ENCODE measurements at places on chromosomes 1 and 21. TPM values are rescaled to one million over a fixed set of nuclear protein-coding genes. Genes with fewer than 3 reads are reported as not detected.

- no peaks in the 10 kb centered on the region for H3K36me3 ChIP-seq
- H3K4me3 ChIP-seq, result no peak overlapping the region
- no peak overlapping the region for H3K27ac ChIP-seq
- peaks cover 7% of the 10 kb centered on the region for H3K27me3 ChIP-seq
Measured at GRCh38 chr1:56830052-56830451, 10.8 kb upstream of the FYB2 start.

- no peaks in the 10 kb centered on the region for H3K4me1 ChIP-seq
- DNase-seq, result no peak
- no peaks in the 10 kb centered on the region for H3K27me3 ChIP-seq
- no peak overlapping the region for H3K4me3 ChIP-seq
- no peaks in the 10 kb centered on the region for H3K36me3 ChIP-seq
- no peak overlapping the region for H3K27ac ChIP-seq
Measured at GRCh38 chr1:175887981-175888428, 144.6 kb upstream of the TNR start.

GRCh38 chr1:29352719-29353420, 116.5 kb downstream of the PTPRU start:
- H3K36me3 ChIP-seq, result no peaks in the 10 kb centered on the region
- no peak overlapping the region for H3K4me3 ChIP-seq
- H3K4me1 ChIP-seq, result no peaks in the 10 kb centered on the region
- no peak for DNase-seq

DNA sequence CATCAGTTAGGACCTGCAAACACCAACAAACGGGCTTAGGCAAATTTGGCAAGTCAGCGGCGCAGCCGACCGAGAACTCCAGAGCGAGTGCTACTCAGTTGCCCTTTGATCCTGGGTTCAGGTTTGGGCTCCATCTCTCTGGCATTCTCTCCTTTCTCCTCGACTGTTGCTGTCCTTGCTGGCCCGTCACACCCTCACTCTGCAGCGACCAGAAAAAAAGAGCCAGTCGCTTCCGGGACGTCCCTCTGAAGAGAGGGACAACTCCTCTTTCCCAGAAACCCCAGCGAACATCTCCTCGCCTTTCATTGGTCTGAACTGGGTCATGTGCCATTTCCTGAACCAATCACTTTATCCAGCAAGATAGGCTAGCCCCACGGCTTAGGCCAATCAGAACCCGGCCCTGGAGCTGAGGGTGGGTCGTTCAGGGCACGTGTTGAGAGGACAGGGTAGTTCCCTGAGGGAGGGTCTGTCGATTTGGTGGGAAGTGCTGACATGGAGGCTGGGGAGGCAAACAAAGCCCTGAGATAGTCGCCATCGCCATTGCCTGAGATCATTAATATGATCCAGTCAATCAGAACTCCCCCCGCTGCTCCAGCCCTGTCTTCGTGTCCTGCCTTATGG, 113.7 kb downstream of the PTPRU start:
- H3K27me3 ChIP-seq, result peaks cover 5% of the 10 kb centered on the region
- DNase-seq, result no peak
- H3K36me3 ChIP-seq, result no peaks in the 10 kb centered on the region
- H3K27ac ChIP-seq, result no peak overlapping the region
- no peak overlapping the region for H3K4me3 ChIP-seq

Gene MYOG
- not detected for total RNA-seq

All from CD4-positive, alpha-beta T cell (primary cell).